ENCODE measurements at places on chromosomes 3 and 15.

DNA sequence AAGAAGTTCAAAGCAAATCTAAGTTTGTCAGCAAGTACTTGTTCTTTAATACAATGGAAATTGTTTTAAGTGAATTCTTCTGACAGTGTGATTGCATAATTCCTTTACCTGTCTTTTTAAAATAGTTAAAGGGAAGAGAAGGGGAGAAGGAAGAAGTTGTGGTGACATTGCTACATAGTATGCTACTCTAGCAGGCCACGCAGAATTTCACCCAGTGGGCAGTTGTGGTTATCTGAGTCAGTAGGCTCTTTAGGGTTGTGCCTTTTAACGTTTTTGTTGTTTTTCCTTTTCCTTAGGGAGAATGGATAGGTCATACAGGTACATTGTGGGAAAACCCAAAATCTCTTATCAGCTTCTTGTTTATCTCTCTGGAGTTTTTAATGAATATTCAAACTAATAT is 40.4 kb downstream of the KIF15 start:
- no peak for DNase-seq

DNA sequence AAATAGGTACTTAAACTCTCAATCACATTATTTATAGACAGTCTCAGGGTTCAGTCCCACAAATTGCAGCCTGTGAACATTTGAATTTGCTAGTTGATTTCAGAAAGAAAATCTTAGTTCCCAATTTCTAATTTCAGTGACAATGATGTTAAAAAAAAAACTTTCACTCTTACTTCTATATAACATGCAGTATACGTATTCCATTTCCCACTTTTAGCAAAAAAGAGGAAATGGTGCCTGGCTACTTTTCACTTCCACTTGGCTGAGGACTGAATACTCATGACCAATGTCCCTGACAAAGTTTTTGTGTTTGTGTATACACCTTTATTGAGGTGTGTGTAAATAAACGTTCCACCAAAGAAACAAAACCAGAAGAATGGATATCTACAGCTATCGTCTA is 32.1 kb upstream of the XCR1 start:
- no peak for DNase-seq

- DNase-seq, result no peak
Measured at GRCh38 chr3:128091586-128091985, 32.0 kb downstream of the RUVBL1 start.

DNA sequence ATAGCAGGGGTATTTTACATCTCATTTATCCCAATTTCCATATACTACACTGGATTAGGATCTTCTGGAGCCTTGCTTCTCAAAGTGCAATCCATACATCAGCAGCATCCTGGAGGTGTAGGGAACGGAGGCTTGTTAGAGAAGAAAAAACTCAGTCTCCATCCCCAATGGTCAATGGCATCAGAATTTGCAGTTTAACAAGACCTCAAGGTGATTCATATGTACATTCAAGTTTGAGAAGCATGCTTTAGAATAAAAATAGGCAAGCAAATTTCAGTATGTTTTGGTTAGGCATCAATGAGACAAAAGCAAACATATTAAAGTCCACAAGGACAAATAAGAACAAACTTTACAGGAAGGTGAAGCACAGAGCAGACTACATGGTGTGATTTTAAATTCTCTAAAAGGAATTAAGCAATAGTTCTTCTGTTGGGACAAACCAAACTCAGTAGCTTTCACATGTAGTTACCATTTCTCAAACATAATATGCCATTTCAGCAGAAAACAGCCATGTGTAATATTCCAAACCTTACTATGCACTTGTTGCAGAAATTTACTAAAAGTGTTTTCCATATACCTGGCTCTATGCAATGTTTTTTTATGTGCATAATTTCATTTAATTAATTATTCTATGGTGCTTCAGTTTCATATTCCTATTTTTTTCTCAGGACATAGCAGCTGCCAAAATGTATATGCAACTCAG is 360.3 kb upstream of the NECTIN3 start:
- DNase-seq, result no peak

DNA sequence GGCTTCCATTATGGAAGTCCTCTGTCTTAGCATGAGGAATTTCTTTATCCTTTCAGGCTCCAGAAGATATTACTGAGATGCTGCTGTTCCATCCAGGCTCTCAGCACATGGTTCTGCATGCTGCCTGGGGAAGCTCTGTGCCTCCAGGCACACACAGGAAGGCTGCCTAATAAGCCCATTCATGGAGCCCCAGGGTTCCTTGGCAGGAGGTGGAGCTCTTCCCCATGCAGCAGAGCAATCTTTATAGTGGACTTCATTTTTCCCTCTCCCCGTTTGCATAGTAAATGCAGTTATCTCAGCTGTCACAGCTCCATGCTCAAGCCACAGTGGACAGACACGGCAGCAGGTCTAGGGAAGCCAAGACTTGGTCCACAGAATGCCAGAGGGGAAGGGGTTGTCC is 57.6 kb downstream of the BOC start:
- no peak for DNase-seq

GRCh38 chr3:172079326-172079976 is 40.1 kb downstream of the FNDC3B start:
- DNase-seq, result no peak

DNA sequence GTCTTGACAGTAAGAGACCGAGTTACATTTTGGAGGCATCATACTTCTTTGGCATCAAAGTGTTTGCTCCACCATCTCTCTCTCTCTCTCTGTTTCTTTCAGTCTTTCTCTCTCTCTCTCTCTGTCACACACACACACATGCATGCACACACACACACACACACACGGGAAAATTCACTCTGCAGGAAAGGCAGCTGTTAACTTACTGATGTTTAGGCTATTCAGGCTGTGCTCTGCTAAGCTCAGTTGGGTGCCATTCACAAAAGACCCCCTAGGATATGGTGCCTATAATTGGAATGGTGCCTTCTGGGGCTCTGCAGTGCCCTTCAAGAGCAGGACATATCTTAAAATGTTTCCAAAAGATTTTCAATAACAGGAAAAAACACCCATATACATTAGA is 78.2 kb downstream of the KCNH8 start:
- no peak for DNase-seq

- no peak for DNase-seq
Measured at GRCh38 chr3:191105418-191105817, 93.6 kb upstream of the OSTN start.

GRCh38 chr15:44101286-44101685 is 93.8 kb downstream of the FRMD5 start:
- DNase-seq, result no peak

DNA sequence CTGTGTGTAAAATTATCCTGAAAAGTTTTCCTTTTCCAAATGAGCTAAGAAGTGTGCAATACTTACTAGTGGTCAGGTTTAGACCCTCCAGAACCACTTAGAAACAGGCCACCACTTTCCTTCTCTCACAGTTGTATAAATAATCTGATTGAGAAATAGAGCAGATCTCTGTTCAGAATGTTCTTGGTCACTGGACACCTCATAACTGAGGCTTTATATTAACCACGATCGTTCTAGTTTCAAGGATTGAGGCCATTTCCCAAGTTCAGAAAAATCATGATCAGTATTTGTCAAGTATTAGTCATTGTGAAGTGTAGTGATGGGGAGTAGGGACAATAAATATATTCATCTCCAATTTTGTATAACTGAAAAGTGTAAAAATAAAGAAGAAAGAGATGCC is 1.0 kb upstream of the MAP3K13 start:
- DNase-seq, result no peak

- no peak for DNase-seq
Measured at GRCh38 chr3:159897331-159898075, 91.1 kb upstream of the IL12A start.

DNA sequence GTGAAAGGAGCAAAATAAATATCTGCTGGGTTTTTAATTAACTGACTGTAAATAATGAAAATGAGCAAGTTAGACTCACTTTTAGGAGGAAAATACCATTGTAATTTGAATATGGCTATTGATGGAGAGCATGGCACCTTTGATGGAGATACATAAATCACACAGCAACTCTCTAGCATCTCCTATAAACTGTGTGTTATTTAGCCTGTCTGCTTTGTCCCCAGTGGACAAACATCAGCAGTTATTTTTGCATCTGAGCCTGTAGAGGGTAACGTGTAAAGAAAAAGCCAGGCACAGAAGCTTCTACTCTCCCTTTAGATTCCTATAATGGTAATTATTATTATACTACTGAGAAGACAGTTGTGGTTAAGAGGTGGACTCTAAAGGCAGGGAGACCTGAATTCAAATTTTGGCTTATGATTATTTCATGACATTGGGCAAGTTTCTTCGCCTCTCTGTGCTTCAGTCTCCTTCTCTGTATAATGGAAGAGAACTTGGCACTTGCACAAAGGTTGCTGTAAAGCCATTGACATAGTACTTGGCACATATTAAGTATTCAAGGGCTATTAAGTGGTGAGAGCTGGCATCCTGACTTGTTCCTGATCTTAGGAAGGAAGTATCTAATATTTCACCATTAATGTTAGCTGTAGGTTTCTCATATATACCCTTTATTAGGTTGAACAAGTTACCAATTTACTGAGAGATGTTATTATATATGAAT is 289.5 kb upstream of the TRIM42 start:
- DNase-seq, result no peak

GRCh38 chr3:78613421-78613879 is 1154.3 kb downstream of the ROBO1 start:
- DNase-seq, result no peak

DNA sequence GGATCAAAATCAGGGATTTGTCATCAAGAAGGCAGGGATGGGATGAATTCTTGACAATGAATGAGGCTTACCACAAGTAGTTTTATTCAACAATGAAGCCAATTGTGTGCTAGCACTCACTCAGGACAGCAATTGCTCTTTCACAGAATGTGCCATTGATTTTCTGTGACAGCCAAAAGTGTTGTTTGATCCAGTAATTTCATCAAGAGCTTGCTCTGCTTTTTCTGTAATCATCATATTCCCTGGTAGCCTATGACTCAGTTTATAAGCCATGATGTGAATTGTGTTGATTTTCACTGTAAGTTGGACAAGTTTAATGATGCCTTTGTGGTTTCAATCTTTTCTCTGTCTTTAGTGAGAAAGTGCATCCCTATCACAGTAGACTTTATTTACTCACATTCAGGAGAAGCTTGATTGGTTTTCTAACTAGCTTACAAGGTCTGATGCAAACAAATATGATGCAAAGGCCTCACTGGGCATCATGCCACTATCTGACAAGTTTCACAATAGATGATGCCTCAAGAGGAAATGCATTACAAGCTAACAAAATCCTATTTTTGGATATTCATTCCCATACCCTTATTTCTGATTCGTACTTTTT is 13.6 kb upstream of the CSRNP1 start:
- peak; percentile 0 for DNase-seq

DNA sequence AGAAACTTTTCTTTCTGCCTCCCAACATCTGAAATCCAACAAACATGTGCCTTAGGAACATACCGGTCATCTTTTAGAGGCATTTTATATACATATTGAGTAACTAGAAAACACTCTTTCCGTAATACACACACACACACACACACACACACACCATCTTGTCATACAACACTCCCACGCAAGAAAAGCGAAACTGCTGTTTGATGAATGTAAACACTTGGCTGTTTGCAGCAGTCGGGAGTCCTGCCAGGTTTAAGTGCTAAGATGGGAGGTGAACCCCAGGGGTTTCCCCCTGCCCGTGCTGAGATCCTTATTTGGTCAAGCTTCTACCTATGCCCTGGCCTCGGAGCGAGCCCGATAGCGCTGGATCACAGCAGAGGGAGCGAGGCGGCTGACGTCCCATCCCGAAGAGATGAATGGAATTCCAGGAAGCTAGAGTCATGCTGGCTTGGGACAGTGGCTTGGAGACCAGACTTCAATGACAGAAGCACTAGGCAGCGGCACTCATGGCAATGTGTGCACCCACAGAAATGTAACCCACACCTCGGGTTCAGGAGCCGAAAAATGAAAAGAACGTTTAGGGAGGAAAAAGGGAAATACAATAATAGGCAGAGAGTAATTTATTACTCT is 1.3 kb upstream of the THBS1 start:
- DNase-seq, result peak; percentile 84

DNA sequence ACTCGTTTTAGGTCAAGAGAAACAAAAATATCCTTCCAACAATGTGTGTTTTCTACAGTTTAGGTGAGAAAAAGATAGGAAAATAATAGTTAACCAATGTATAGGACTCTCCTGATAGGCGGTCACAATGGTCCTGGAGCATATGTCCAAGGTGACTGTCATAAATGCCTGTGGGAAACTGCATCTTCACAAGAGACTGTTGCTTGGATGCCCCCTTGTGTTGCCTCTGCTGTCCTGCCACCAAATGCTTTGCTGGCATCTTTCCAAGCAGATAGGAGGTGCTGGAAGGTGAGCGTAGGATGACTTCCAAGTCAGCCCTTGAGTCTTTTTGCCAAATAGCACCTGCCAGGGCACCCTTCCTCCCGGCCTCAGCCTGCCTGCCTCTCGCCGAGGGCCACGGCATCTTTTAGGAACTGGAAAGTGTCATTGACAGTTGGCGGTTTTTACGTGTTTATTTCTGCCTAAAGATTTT is 24.1 kb upstream of the SACM1L start:
- DNase-seq, result no peak

DNA sequence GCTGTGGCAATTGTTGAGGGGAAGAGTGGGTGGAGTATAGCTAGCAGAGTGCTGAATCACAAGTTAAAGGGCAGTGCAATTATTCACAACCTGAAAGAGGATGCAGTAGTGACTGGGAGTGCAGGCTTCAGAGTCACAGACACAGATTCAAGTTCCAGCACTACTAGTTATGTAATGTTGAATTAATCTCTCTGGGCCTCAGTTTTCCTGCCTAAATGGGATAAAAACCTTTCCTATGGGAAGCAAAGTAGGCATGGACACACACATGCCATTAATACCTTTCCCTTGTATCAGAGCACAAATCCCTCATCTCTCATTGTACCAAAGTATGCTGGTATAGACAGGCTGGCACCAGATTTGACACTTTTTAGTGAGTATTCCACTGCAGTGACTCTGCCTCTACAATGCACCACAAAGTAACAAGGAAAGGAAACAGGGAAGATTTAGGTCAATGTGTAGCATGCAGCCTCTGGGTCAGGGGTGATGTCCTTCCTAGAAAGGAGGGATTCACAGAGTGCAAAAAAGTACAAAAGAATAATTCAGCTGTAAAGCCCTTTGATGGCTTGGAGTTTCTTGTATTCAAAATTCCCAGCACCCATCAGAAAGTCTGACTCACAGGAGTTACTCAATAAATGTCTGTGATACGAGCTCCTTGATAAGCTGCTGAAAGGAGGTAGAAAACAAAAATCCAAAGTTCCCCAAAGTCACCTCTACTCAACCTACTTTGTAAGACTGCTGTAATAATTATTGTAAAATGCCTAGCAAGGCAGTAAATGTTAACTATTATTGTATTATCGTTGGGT is 507.5 kb upstream of the TGFBR2 start:
- no peak for DNase-seq

GRCh38 chr3:188546835-188547670 is 393.1 kb downstream of the LPP start:
- DNase-seq, result no peak

- DNase-seq, result peak; percentile 41
Measured at GRCh38 chr3:155743606-155744005, 1.3 kb downstream of the PLCH1 start.

GRCh38 chr15:60838206-60838605 is 359.3 kb upstream of the ICE2 start:
- no peak for DNase-seq

GRCh38 chr3:10371167-10371566 is 50.3 kb upstream of the SEC13 start:
- no peak for DNase-seq

- no peak for DNase-seq
Measured at GRCh38 chr3:29263476-29263875, 17.4 kb upstream of the RBMS3 start.

Data from right kidney (tissue), 9 donors.